ENCODE measurements at places on chromosomes 11 and 22. TPM values are rescaled to one million over a fixed set of nuclear protein-coding genes. Genes with fewer than 3 reads are reported as not detected.

The CCDC89 gene
- 3.6 TPM for total RNA-seq

The OR51B2 gene
- not detected for total RNA-seq

The VSIG10L2 gene
- total RNA-seq, result 1.3 TPM

The NLRP14 gene
- 1.1 TPM for total RNA-seq

The C22orf23 gene
- 9.7 TPM for total RNA-seq

The E2F8 gene
- 0.57 TPM for total RNA-seq

The IGSF9B gene
- total RNA-seq, result 10.2 TPM

The MIOX gene
- total RNA-seq, result not detected

The F2 gene
- 1.8 TPM for total RNA-seq

The DLG2 gene
- 9.8 TPM for total RNA-seq

The PEX16 gene
- 31.8 TPM for total RNA-seq

The PRAME gene
- 103 TPM for total RNA-seq

The CSRP3 gene
- not detected for total RNA-seq

The MMP13 gene
- not detected for total RNA-seq

The EMID1 gene
- 14.7 TPM for total RNA-seq

The GGTLC2 gene
- total RNA-seq, result not detected

The SULT4A1 gene
- total RNA-seq, result 0.14 TPM

The RAB1B gene
- 140 TPM for total RNA-seq

The JAML gene
- 8.5 TPM for total RNA-seq

The TMEM45B gene
- total RNA-seq, result 11.0 TPM

The SLC22A8 gene
- not detected for total RNA-seq

The CALCA gene
- not detected for total RNA-seq

The PVALB gene
- 3.1 TPM for total RNA-seq

The LINC01488 gene
- not detected for total RNA-seq

The GAB4 gene
- total RNA-seq, result not detected

The FGF3 gene
- total RNA-seq, result not detected

The JHY gene
- total RNA-seq, result 10.9 TPM

The APOBEC3H gene
- total RNA-seq, result 4.1 TPM

The CALCB gene
- 2.4 TPM for total RNA-seq

The CHCHD10 gene
- 17.3 TPM for total RNA-seq

The TRIM6 gene
- 4.8 TPM for total RNA-seq

The PLAAT2 gene
- not detected for total RNA-seq

Data from prostate gland (tissue), 2 donors.